ENCODE measurements at places on chromosomes 11 and 22.

- no peak for DNase-seq
Measured at GRCh38 chr11:24253237-24253760, 243.6 kb upstream of the LUZP2 start.

GRCh38 chr11:31874631-31875191 lies 63.6 kb upstream of the PAX6 start:
- DNase-seq = no peak

GRCh38 chr11:7587712-7588111 lies 73.9 kb downstream of the PPFIBP2 start:
- DNase-seq = no peak

DNA sequence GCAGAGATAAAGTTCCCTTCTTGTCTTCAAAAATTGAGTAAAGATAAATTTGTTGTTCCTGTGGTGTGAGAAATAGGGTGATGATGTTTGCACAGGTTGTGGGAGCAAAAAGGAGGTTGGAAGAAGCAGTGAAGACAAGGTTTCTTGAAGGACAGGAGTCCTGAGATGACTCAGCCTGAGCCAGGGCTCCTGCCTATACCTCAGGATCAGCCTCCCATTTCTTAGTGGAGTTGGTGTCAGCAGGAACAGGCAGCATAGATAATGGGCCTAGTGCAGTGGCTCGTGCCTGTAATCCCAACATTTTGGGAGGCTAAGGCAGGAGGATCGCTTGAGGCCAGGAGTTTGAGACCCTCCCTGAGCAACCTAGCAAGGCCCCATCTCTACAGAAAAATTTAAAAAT lies 28.7 kb downstream of the EIF4G2 start:
- DNase-seq = no peak

GRCh38 chr22:49406879-49407587 lies 420.6 kb downstream of the BRD1 start:
- DNase-seq = no peak

DNA sequence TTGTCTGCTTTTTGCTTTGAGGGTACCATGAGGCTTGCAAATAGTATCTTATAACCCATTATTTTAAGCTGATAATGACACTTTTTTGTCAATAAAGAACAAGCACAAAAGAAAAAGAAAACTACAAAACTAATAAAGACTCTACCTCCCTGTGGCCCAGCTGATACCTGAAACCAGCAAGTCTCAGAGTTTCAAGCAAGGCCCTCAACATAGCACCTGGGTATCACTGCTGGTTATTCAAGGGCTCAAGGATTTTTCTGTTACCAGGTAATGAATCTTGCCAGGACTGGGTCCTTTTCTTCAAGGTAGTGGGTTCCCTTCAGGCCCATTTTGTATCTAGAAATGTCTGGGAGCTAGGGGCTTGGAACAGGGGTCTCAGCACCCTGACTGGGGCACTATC lies 281.6 kb upstream of the C11orf87 start:
- no peak for DNase-seq
